Stimulated activated CD8-positive, alpha-beta memory T cell treated with anti-CD3 and anti-CD28 coated beads, Interleukin-7, amount 100 ng/mL, for 1 hour (primary cell): ENCODE measurements at places on chromosomes 6 and 20.

DNA sequence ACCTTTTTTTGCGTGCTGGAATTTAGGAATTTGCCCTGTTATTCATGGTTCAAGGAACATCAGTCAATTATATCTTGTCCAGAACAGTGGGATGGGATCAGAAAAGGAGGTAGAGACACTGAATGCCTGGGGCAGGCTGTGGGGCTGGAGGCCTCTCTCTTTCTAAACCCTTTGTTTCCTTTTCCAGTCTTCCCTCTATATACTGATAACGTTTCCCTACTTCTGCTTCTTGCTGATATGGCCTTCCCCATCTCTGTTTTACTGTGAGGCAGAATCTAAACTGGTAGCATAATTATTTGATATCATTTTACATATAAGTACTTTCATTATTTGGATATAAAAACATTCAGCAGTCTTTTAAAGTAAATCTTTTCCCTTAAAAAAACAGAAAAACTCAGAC, 67.5 kb downstream of the DNAH8 start:
- DNase-seq = no peak

DNA sequence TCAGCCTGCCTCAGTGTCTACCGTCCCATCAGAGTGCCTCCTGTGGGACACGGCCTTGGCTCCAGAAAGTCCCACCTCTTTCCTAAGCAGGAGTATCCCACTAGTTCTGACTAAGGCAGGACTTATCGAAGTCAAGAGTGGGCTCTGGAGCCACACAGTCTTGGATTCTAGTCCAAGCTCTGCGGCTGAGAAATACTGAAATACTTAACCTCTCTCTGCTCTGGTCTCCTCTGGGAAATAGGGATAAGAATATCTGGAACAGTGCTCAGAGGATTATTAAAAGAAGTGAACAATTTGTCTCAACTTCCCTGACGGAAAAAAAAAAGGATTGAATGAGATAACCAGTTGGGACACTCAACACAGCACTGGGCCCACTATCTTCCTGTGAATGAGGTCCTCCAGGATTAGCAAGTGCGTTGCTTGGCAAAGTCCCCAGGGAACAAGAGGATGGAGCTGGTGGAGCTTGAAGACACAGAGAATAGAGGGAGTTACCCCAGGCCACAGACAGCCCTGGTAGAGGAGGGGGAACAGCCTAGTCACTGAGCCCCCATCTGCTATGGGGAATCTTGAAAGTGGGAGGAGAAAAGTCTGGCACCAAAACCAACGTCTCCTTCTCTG, 34.6 kb upstream of the FOXP4 start:
- DNase-seq = no peak

- no peak for DNase-seq
Observed at GRCh38 chr6:31252625-31253024, 19.3 kb downstream of the HLA-C start.

DNA sequence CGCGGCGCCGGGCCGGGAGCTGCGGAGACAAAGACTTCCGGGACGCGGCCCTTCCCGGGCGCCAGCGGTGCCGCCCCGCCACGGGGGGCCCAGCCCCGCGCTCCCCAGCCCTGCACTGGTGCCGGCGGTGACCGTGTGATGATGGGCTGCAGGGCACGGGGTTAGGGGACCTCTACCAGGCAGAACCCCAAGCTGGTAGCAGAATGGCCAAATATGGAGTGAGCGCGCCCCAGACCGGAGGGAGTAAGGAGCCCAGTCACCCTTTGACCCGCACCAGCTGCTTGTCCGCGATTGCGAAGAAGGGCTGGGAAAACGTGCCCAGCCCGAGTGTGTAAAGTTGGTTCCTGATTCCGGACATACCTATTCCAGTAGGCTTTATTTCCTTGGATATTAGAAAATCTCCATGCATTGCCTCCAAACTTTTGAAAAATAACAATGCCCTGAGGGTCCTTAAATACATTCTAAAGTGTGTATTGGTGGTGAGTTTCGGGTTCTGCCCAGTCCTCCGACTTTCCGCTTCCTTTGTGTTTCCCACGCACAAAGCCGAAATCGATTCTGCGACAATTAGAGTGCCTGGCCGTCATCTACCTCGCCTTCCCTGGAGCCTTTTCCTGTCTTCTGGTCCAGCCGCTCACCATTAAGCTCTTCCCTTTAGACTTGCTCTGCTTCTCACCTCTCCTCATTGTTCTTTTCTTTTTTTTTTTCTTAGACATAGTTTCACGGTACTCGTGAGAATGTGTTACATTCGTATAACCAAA, 1.1 kb downstream of the ABRACL start:
- no peak for DNase-seq

DNA sequence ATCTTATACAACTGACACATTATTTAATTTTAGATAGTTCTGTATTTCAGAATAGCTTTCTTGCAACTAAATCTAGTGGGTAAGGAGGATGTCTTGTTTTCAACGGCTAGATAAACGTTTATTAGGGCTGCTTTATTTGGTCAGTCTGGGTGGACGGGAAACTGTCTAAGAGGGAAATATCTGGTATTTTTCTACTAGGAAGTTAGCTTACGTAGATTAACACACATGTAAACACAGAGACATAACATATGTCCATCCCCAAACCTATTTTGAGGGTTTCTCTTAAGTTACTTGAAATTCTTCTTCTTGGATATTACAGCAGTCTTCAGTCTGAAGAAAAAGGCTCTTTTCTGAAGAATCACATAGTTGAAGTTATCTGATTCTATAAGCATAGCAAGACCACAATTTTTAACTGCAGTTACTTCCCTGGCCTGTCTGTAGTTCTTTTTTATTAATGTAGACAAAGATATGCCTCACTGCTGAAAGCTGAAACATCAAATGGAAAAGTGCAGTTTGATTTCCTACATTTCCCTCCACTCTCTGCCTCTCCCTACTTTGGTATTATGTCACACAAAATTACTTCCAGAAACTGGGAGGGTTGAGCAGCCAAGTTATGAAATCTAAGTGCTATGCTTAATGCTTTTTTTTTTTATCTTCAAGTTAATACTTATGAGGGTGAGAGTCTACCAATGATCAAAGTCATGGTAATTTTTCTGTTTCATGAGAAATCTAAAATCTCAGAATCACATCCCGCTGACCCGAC, 37.4 kb downstream of the PLAGL1 start:
- no peak for DNase-seq

- DNase-seq = no peak
Observed at GRCh38 chr6:119161438-119161837, 83.0 kb upstream of the FAM184A start.

- no peak for DNase-seq
Observed at GRCh38 chr6:7903673-7904072, 6.9 kb downstream of the TXNDC5 start.
